ENCODE measurements at places on chromosomes 4 and X. TPM values are rescaled to one million over a fixed set of nuclear protein-coding genes. Genes with fewer than 3 reads are reported as not detected.

OTUD6A gene
- total RNA-seq = not detected

RBM46 gene
- not detected for total RNA-seq

HSFX1 gene
- total RNA-seq = 3.2 TPM

TIGD4 gene
- 0.58 TPM for total RNA-seq

ZNF141 gene
- total RNA-seq = 48.3 TPM

AFAP1 gene
- total RNA-seq = 42.3 TPM

- DNase-seq = no peak
These were observed 97.5 kb downstream of the SNCA start for GRCh38 chr4:89739311-89739988.

DNA sequence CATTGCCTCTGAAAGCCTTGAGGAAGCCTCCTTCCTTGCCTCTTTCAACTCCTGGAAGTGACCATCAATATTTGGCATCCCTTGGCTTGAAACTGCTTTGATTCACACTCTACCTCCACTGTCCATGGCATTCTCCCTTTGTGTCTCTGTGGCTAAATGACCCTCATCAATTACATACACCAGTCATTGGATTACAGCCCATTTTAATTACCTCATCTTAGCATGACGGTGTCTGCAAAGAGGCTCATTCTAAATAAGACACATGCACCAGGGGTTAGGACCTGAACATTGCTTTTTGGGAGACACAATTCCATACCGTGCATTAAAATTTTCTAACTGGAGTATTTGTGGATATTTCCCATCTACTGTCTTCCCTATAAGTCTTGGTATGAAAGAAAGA is 60.7 kb upstream of the FAM9A start:
- no peak for DNase-seq

DNA sequence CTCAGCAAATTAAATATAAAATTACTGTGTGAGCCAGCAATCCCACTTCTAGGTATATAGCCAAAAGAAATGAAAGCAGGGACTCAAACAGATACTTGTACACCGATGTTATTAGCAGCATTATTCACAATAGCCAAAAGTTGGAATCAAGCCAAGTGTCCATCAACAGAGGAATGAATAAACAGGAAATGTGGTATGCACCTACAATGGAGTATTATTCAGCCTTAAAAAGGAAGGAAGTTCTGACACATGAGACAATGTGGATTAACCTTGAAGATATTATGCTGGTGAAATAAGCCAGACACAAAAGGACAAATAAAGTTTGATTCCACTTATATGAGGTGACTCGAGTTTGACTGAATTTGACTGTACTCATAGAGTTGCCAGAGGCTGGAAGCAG is 108.3 kb upstream of the DUSP21 start:
- no peak for DNase-seq

GRCh38 chrX:45766981-45767501 is 566.4 kb upstream of the DIPK2B start:
- DNase-seq = no peak

DNA sequence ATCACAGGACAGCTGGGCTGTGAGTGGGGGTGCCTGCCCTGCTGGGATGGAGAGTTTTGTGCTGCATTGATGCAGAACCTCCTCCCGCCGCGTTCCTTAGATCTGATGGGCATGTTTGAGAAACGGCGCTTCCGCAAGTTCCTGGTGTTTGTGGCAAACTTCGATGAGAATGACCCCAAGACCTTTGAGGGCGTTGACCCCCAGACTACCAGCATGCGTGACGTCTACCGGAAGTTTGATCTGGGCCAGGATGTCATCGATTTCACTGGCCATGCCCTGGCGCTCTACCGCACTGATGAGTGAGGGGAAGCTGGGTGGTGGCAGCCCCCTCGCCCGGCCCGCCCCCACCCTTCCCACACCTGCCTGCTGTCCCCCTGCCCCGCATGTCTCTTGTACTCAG is 2.9 kb downstream of the GDI1 start:
- DNase-seq = no peak

- DNase-seq = no peak
These were observed 844.2 kb downstream of the RAPGEF2 start for GRCh38 chr4:159946983-159947615.

- no peak for DNase-seq
These were observed 91.3 kb downstream of the PTPN13 start for GRCh38 chr4:86685401-86685800.

Data from ovary (tissue), 10 donors.